ENCODE measurements at places on chromosomes 16 and 17.

GRCh38 chr17:31688701-31689100 is 170.3 kb downstream of the COPRS start:
- no peak for DNase-seq

DNA sequence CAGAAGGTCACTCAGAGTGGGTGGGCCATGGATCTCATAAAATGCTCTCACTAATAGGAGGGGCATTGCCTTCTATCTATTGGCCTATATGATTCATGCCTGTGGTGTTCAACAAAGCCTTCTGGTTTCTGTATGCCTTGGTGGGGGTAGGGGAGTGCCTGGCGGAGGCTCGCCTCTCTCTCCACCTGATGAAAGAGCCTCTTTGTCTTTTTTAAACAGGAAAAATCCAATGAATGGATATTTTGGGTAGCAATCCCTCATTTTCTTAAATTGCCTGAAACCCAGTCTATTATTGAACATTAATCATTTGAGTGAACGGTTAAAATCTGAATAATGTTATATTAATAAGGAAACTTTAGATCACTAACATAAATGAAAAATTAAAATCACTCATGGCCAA is 90.6 kb downstream of the TOX3 start:
- no peak for DNase-seq

GRCh38 chr16:17273142-17273561 is 197.6 kb downstream of the XYLT1 start:
- peak; percentile 42 for DNase-seq

DNA sequence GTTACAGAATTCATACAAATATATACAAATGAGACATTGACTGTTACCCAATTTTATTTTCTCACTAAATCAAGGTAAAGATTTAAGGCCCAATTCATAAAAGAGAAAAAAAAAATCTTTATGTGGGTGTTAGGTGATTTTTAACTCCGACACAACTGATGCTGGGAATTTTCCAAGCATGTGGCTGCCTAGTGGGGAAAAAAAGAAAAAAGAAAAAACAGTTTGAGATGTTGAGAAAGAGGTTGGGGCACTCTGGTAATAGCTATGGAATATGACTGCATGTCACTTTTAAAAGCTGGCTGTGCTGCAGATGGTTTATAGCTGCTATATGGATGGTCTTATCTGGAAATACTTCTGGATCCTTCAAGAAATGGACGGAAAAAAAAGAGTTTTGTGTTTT is 739.9 kb upstream of the SOX9 start:
- no peak for DNase-seq

DNA sequence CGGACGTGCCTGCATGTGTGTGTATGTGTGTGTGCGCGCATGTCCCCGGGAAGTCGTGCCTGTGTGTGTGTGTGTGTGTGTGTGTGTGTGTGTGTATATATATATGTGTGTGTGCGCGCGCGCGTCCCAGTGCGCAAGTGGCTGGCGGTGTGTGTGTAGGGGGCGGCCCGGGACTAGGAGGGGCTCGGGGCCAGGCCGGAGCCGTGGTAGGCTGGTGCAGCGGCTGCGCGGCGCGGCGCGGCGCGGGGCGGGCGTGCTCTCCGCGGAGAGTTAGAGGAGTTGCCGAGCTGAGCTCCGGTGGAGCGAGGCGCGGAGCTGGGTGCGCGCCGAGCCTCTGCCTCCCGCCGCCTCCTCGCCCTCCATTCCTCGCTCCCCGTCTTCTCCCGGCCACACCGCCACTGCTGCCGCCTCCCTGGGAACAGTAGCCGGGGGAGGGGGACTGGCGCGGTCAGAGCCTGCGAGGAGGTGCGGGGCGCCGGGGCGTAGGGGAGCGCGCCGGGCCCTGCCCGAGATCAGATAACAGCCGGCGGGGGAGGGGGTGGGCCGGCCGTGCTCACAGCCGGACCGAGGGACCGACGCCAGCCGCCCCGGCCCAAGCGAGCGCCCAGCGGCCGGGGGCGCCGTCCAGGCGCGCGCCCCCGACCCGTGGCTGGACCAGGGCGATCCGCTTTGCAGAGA is at the start of gene KCNJ12:
Gene KCNJ12 (plus strand): TSS at position 277 of the 678 bp plus-strand sequence. CDS start 38,986 bp downstream, outside the sequence.
- DNase-seq, result no peak

- DNase-seq, result no peak
Observed at GRCh38 chr17:70987867-70988340, 818.6 kb downstream of the KCNJ2 start.

DNA sequence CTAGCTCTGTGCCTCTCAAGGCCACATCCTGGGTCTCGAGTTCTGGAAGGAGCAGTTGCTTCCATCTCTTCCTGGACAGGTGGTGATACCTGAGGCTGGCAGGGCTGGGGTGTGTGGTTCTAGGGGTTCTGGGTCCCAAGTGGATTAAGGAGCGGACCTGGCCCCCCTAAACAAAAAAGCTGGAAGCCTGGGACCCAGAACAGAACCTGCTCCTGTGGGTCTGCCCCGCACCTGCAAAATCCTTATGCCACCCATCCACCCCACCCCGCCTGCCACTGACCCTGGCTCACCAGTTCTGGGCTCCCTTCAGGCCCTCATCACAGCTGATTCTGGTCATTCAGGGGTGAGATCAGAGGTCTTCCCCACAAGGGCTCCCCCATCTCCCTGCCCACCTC is 44.8 kb downstream of the ADCY7 start:
- DNase-seq, result no peak

DNA sequence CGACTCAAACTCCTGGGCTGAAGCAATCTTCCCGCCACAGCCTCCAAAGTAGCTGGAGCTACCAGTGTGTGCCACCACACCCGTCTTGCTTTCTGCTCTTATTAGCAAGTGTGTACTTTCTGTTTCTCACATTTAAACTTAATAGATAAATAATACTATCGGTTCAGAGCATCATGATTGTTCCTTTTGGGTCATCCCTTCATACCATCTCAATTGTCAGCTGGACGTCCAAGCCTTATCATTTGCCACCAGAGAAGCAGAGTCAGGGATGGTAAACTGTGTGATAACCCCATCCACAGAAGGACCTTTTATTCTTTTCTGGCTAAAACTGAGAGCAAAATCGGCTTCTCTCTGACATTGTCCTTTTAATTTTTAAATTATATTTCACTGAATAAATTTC is 279.8 kb upstream of the GOT2 start:
- DNase-seq, result no peak

GRCh38 chr17:20925954-20926353 is 116.9 kb downstream of the USP22 start:
- no peak for DNase-seq

GRCh38 chr16:4604401-4604800 is 10.3 kb downstream of the UBALD1 start:
- DNase-seq, result no peak

- no peak for DNase-seq
Observed at GRCh38 chr16:3095869-3096268, 3.2 kb downstream of the ZSCAN10 start.

- peak; percentile 36 for DNase-seq
Observed at GRCh38 chr17:35947156-35947585, 3.7 kb upstream of the LYZL6 start.

DNA sequence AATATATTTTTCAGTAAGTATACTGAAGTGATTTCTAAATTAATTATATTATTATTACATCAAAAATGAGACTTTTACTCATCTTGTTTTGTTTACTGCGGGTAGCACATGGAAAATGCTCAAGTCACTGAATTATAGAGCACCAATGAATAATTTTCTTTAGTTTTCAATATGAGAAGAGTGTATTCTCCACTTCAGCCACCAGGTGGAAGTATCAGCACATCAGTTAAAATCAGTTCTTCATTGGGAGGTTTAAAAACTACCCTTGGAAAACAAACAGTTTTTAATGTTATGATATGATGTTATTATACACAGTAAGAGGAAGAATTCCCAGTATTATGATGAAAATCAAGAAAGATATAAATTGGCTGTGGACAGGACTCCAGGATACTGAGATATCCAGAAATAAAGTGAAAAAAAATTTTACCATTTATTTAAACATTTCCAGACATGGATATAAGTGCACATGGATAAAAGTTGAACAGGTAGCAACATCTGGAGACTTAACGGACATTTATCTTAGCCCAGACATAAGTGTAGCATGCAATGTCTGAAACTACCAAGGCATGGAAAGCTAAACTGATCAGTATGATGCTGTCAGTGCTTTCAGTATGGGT is 467.3 kb downstream of the KCNJ2 start:
- DNase-seq, result peak; percentile 45

GRCh38 chr17:14557480-14557879 is 256.6 kb downstream of the HS3ST3B1 start:
- DNase-seq, result no peak

DNA sequence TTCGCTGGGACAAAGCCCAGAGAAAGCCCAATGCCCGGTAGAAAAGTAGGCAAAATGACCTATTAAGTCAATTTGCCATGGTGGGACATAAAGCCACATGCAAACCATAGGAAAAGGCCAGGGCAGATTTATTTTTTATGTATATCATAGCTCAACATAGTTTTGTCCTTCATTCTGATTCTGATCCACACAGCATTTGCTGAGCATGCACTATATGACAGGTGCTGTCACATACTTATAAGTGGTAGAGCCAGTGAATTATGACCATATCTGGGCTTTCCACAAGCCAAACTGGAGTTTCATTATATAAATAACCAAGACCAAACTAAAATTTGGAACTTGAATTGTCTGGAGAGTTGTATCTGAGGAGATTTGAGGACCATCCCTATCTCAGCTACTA is 74.3 kb downstream of the CA10 start:
- no peak for DNase-seq

- no peak for DNase-seq
Observed at GRCh38 chr17:27209316-27209715, 84.6 kb upstream of the WSB1 start.

GRCh38 chr16:22189473-22190080 is 16.5 kb upstream of the EEF2K start:
- no peak for DNase-seq

DNA sequence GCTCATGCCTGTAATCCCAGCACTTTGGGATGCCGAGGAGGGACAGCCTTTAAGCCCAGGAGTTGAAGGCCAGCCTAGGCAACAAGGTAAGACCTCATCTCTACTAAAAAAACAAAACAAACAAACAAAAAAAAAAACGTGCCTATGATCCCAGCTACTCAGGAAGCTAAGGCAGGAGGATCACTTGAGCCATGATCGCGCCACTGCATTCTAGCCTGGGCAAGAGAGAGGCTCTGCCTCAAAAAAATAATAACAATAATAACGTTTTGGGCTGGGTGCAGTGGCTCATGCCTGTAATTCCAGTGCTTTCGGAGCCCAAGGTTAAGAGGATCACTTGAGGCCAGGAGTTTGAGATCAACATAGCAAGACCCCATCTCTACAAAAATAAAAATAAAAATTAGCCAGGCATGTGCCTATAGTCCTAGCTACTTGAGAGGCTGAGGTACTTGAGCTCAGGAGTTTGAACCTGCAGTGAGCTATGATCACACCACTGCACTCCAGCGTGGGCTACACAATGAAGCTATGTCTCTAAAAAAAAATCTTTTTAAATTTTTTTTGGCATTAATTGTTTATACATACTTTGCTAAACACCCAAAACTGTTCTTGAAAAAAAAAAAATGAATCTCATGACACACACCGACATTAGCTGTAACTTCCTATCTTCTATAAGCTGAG is 3.3 kb downstream of the PHLPP2 start:
- no peak for DNase-seq

DNA sequence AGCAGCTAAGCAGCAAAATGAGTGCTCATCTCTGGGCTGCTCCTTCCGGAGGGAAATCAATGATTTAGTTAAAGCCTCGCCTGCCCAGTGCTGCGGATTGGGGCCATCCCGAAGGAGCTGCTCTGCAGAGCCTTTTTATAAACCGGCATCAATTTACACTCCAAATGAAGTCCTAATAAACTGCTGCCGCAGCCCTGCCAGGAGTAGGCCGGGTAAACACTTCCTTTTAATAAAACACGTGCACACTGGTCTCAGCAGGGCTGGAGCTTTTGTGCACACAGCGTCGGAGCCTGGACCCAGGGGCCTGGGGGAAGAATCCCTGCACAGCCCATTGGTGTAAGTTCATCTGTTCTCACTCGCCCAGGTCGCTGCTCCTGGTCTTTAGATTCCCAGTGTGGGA is 79.6 kb upstream of the HS3ST2 start:
- DNase-seq, result no peak

- no peak for DNase-seq
Observed at GRCh38 chr17:3904501-3904900, 11.6 kb upstream of the CAMKK1 start.
